A673 (cell line): ENCODE measurements at places on chromosomes 5 and 9. TPM values are rescaled to one million over a fixed set of nuclear protein-coding genes. Genes with fewer than 3 reads are reported as not detected.
A peak's percentile ranks its signal among the peaks of the same experiment; 100 is the strongest.

DNA sequence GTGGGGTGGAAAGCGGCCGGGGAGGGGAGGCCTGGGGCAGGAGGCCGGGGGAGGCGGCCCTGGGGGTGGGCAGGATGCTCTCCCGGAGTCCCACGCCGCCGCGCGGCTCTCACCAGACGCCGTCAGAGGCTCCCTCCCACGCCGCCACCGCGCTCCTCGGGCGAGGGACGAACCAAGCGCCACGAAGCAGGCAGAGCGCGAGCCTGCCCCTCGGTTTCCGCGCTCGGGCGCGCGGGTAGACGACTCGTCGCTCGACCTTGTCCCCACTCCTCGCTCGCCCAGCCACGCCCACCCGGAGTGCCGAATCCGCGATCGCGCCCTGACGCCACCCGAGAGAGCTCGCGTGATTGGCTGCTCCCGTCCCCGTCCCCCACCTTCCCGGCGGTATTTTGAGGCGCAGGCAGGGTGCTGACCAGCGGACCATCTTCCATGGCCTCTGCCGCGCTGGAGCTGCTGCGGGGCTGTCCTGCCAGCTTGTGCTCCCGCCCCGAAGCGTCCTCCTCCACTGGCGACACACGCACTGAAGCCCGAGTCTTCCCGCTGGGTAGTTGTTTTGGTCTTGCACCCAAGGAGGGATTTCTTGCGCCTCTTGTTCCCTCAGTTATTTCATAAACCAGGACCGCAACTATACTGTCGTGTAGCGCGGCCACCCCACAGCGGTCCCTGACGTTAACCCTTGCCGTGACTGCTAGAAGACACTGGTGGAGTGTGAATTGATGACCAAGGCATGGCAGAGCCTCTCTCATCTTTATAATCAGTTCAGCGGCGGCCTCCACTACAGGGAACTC is at the start of gene GNE:
GNE (minus strand) TSS at position 241 of the 788 bp plus-strand sequence. CDS start 9,093 bp downstream, outside the sequence.
- peak within 1 kb of the TSS; percentile 88 for H3K27ac ChIP-seq
- peak; percentile 98 for DNase-seq
- H3K27me3 ChIP-seq, result no peaks in the 10 kb centered on the region
- peak within 1 kb of the TSS; percentile 96 for H3K4me3 ChIP-seq
- H3K36me3 ChIP-seq, result no peaks in the 10 kb centered on the region
- H3K4me1 ChIP-seq, result no peaks in the 10 kb centered on the region

CKMT2 gene
- total RNA-seq, result not detected in 2 replicates

GRCh38 chr5:170510559-170510958 is 6.7 kb downstream of the KCNIP1 start:
- H3K27me3 ChIP-seq, result no peaks in the 10 kb centered on the region
- no peak for DNase-seq
- H3K27ac ChIP-seq, result no peak overlapping the region
- no peak overlapping the region for H3K4me3 ChIP-seq
- no peaks in the 10 kb centered on the region for H3K36me3 ChIP-seq

- H3K36me3 ChIP-seq, result no peaks in the 10 kb centered on the region
- peak; percentile 69 for DNase-seq
- H3K4me1 ChIP-seq, result peaks cover 25% of the 10 kb centered on the region
- no peaks in the 10 kb centered on the region for H3K27me3 ChIP-seq
Measured at GRCh38 chr5:138649316-138649720, 74.1 kb upstream of the HSPA9 start.

KCNT1 gene
- total RNA-seq, result 0.31 TPM in 1 of 2 replicates, not detected in the other

DNA sequence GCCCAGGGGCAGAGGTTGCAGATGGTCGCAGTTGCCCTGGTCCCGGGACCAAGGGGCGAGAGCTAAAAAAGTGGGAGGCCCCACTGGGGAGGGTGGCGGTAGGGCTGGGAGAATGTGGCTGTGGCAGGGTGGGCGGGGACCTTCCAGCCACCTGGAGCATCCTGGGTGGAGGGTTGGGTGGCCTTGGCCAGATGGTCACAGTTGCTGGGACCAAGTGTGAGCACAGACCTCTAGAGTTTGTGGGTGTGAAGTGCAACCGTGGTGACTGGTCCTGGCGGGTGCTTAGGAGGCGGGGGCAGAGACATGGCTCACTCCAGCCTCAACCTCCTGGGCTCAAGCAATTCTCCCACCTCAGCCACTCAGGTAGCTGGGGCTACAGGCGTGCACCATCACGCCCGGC is 5.7 kb upstream of the TRAF2 start:
- DNase-seq, result no peak
- no peak overlapping the region for H3K4me3 ChIP-seq
- no peaks in the 10 kb centered on the region for H3K4me1 ChIP-seq
- H3K27me3 ChIP-seq, result no peaks in the 10 kb centered on the region
- no peak overlapping the region for H3K27ac ChIP-seq
- no peaks in the 10 kb centered on the region for H3K36me3 ChIP-seq

GRCh38 chr9:121917375-121918335 is 175.5 kb downstream of the TTLL11 start:
- no peak overlapping the region for H3K27ac ChIP-seq
- H3K36me3 ChIP-seq, result no peaks in the 10 kb centered on the region
- no peaks in the 10 kb centered on the region for H3K4me1 ChIP-seq
- no peak for DNase-seq

DNA sequence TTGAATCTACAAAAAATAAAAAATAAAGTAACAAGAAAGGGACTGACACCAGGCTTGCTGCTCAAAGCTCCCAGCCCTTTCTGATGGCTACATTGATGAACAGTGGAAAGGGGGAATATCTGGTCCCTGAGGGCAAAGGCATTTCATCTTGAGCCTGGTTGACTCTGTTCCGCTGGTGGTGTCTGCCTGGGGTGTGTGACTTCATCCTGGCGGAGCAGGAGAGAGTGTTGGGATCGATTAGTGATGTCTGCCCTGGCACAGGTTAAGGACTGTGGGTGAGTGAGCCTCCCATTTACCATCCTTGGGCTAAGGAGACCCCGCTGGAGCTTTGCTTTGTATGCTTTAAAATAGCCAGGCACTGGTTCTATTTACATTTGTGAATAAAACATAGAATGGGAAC is 56.9 kb upstream of the ASS1 start:
- H3K4me1 ChIP-seq, result no peaks in the 10 kb centered on the region
- no peak overlapping the region for H3K27ac ChIP-seq
- H3K4me3 ChIP-seq, result no peak overlapping the region
- no peak for DNase-seq
- no peaks in the 10 kb centered on the region for H3K36me3 ChIP-seq

- no peaks in the 10 kb centered on the region for H3K4me1 ChIP-seq
- peak; percentile 72 for DNase-seq
- H3K4me3 ChIP-seq, result no peak overlapping the region
- H3K27ac ChIP-seq, result no peak overlapping the region
- no peaks in the 10 kb centered on the region for H3K36me3 ChIP-seq
Measured at GRCh38 chr9:98132806-98133631, 14.0 kb upstream of the TRIM14 start.

- no peaks in the 10 kb centered on the region for H3K4me1 ChIP-seq
- no peaks in the 10 kb centered on the region for H3K36me3 ChIP-seq
- no peak overlapping the region for H3K27ac ChIP-seq
- no peak overlapping the region for H3K4me3 ChIP-seq
- H3K27me3 ChIP-seq, result no peaks in the 10 kb centered on the region
- DNase-seq, result no peak
Measured at GRCh38 chr5:150082889-150083288, 3.5 kb downstream of the CSF1R start.

- no peaks in the 10 kb centered on the region for H3K4me1 ChIP-seq
- H3K36me3 ChIP-seq, result no peaks in the 10 kb centered on the region
- H3K27ac ChIP-seq, result no peak overlapping the region
- H3K27me3 ChIP-seq, result peaks cover 4% of the 10 kb centered on the region
Measured at GRCh38 chr9:8680157-8680556, 880.6 kb upstream of the DMAC1 start.

DNA sequence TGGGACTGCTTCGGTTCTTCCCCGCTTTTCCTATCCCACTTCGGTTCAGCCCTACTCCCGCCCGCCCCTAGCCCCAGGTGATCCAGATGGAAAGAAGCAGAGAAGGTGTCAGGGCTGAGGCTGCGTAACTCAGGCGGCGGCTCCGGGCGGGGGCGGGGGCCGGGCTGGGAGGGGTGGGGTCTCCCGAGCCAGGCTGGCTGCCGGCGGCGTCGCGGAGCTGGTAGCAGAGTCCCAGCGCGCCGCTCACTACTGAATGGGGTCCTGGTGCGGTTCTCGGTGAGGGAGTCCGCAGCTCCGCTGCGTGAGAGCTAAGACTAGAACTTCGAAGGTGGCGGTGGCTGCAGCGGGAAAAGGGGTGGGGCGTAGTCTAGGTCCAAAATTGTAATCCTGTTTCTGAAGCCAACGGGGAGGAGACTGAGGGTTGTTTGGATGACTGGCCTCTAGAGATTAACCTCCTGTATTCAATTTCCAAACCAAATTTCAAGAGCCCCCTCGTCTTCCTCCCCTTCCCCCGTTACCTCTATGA is 1.4 kb downstream of the PRR16 start:
- peak overlapping the region; percentile 42 for H3K4me3 ChIP-seq
- H3K27me3 ChIP-seq, result peaks cover 53% of the 10 kb centered on the region
- H3K4me1 ChIP-seq, result peaks cover 8% of the 10 kb centered on the region
- H3K36me3 ChIP-seq, result no peaks in the 10 kb centered on the region
- no peak for DNase-seq

- no peaks in the 10 kb centered on the region for H3K27me3 ChIP-seq
- no peaks in the 10 kb centered on the region for H3K36me3 ChIP-seq
- no peak overlapping the region for H3K4me3 ChIP-seq
- DNase-seq, result no peak
- H3K4me1 ChIP-seq, result peaks cover 1% of the 10 kb centered on the region
Measured at GRCh38 chr5:89343666-89344065, 460.7 kb upstream of the MEF2C start.

DNA sequence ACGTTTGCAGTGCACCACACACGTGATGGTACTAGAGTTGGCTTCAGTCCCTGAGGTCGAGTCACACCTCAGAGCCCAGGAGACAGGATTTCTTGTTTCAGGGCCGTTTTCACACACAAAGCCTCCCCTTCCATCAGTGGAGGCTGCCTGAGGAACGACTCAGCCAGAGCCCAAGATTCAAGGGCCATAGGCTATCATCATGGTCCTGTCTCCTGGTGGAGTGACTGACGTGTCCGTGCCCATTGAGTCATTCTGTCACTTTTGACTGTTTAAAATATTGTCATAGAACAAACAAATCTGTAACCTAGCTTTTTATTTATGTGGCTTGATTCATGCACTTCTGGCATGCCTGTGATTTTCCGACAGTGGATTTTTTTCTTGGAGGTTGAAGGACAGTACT is 28.3 kb downstream of the CAMK2A start:
- no peaks in the 10 kb centered on the region for H3K36me3 ChIP-seq
- H3K4me3 ChIP-seq, result no peak overlapping the region
- H3K27ac ChIP-seq, result no peak overlapping the region
- H3K4me1 ChIP-seq, result peaks cover 10% of the 10 kb centered on the region
- no peak for DNase-seq

IFNK gene
- total RNA-seq, result not detected in 2 replicates

DNA sequence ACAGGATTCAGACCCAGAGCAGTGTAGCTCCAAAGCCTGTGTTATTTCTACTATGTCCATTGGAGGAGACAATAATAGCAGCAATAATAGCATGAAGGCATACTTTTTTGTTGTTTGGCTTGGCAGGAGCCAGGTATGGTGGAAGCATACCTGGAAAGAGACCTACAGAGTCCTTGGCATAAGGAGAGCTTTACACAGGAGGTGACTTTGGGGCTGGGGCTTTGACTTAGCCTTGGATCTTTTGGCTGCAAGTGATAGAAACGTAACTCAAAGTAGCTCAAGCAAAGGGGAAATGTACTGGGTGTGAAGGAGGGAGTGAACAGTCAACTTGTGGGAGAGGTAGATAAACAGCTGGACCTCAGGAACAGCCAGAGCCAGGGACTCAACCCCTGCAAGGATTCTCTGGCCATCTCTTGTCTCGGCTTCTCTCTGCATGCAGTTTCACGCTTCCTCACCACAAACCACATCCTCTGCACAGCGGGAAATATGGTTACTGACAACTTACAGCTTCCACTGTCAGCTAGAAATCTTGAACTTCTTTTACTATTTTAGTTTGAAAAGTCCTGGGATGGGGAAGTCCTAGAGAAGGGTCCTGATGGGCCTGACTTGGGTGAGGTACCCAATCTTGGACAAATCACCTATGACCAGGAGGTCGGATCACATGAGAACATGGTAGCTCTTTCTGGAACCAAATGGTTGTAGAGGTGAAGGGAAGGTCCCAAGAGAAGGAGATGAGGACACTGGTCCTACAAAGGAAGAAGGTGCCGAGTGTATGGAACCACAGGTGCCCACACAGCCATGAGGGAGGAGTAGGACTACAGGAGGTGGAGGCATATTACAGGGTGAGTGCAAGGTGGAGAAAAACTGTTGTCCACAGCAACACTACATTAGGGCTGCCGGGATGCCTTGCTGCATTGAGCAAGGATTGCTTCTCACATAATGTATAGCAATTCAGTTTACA is 47.0 kb upstream of the TGFBR1 start:
- DNase-seq, result peak; percentile 8
- H3K36me3 ChIP-seq, result no peaks in the 10 kb centered on the region
- no peaks in the 10 kb centered on the region for H3K4me1 ChIP-seq
- H3K4me3 ChIP-seq, result no peak overlapping the region

ANXA1 gene
- total RNA-seq, result 338 and 430 TPM in 2 replicates

DNA sequence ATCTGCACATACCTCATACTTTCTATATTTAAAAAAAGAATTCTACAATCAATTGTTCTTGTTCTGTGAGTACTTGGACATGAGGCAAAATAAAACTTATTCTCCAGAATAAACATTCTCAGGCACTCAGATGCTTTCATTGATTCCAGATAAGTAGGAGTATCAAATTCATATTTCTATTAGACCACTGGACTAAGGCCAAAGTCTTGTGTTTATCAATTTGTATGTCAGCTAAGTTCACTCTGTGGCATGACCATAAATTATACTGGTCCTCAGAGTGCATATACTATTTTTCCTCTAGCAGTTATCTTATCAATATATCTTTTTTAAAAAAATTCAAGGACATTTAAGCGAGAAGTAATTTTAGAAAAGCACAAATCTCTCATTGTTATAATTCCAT is 28.2 kb downstream of the CDH10 start:
- H3K36me3 ChIP-seq, result no peaks in the 10 kb centered on the region
- no peak overlapping the region for H3K4me3 ChIP-seq
- no peak for DNase-seq
- peaks cover 14% of the 10 kb centered on the region for H3K4me1 ChIP-seq
- no peaks in the 10 kb centered on the region for H3K27me3 ChIP-seq
- H3K27ac ChIP-seq, result no peak overlapping the region

- no peak for DNase-seq
- no peaks in the 10 kb centered on the region for H3K4me1 ChIP-seq
- no peaks in the 10 kb centered on the region for H3K36me3 ChIP-seq
- no peak overlapping the region for H3K4me3 ChIP-seq
- no peaks in the 10 kb centered on the region for H3K27me3 ChIP-seq
Measured at GRCh38 chr9:70811638-70812037, 309.8 kb downstream of the TRPM3 start.
